Nephron progenitor cell (in vitro differentiated cells): ENCODE measurements at places on chromosomes 12 and 14.

GRCh38 chr12:79187032-79187431, 322.5 kb downstream of the SYT1 start:
- no peak for DNase-seq

DNA sequence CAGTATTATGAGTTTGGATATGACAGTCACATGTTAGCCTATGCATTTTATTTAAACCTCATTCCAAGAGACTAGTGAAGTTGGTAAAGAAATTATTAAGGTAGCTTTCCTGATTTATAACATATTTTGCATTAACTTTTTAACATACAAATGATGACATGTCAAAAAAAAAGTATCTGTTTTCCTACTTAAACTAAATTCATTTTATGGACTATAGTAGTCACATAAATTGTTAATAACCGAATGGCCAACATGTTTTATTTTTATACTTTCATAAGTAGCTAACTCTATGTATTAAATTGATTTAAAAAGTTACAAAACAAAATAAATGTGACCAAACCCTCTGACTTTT, 14.7 kb downstream of the TAOK3 start:
- DNase-seq = no peak

DNA sequence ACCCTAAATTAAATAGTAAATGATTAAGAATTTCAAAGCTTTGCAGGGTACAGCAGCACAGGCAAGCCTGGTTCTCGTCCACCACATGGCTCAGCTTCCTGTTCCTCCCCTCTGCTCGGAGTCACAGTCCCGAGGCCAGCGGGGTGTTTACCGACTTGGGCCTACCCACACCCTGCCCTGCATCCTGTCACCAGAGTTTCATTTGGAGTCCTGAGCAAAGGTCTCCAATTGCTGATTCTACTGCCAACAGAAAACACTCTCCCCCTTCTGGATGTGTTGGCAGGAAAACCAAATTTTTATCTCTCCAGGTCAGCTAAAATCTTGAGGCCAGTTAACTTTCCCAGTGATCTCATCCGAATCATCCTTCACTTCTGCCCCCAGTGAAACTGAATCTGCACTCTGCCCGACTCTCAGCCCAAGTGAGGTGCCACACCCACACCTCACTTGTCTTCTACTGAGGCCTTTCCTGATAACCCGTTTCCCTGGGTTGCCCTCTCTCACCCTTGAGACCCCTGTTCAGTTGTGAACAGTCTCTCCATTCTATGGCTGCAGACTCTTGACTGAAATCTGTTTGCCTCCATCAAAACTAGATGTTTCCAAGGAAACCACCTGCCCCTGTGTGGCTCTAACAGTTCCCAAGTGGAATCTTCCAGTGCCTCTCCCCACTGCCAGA, 71.2 kb downstream of the VCPKMT start:
- DNase-seq = no peak

GRCh38 chr12:123036466-123037285, 56.2 kb downstream of the ARL6IP4 start:
- no peak for DNase-seq

- DNase-seq = no peak
Measured at GRCh38 chr14:89406941-89407340, 10.1 kb downstream of the FOXN3 start.

- peak; percentile 98 for DNase-seq
Measured at GRCh38 chr14:103847451-103848174, at the start of gene PPP1R13B. TSS of gene PPP1R13B (minus strand) at chr14:103847575. CDS start at chr14:103847307, 268 bp downstream.

DNA sequence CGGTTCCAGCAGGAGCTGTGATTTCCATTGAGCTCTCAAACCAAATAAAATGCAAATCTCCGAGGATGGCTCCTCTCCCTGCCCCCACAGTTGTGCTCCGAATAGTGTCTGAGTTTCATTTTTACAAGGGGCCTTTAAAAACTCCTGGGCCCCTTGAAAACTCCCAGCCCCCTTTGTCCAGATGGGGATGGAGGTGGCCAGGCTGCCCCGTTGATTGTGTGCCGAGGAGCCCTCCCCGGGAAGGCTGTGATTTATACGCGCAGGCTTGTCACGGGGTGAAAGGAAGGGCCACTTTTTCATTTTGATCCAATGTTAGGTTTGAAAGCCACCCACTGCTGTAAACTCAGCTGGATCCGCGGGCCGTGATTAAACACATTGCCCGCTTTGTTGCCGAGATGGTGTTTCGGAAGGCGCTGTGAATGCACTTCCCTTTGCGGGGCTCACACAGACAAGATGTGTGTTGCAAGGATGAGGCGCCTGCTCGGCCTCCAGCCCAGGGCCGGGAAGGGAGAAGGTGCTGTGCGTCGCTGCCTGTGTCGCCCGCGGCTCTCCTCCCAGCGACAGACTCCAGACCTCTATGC, 98.8 kb downstream of the TMEM132C start:
- peak; percentile 48 for DNase-seq

DNA sequence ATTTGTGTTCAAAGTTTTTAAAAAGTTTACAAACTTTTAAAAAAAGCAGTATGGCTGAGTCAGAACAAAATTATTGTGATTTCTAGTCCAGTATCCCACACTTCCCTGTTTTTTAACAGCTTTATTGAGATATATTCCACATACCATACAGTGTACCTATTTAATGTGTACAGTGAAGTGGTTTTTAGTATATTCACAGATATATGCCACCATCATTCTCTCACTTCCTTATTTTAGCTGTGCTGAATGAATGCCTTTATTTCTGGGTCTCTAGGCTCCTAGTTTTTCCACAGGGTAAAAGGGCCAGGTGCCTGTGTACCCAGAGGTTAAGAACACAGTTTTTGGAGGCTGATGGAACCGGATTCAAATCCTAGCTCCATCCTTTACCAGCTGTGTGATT, 58.9 kb upstream of the SRSF5 start:
- DNase-seq = no peak
